ENCODE measurements at places on chromosomes 1 and 21. TPM values are rescaled to one million over a fixed set of nuclear protein-coding genes. Genes with fewer than 3 reads are reported as not detected.

IL22RA1 gene
- total RNA-seq: 40.0 TPM

CYP4A11 gene
- not detected for total RNA-seq

CFH gene
- total RNA-seq: 25.4 TPM

ADAM30 gene
- not detected for total RNA-seq

SELENBP1 gene
- total RNA-seq: 2,164 TPM

PCP4 gene
- 6.5 TPM for total RNA-seq

HS2ST1 gene
- 23.5 TPM for total RNA-seq

NHLH1 gene
- total RNA-seq: not detected

NID1 gene
- total RNA-seq: 24.6 TPM

NUF2 gene
- 1.3 TPM for total RNA-seq

TTC22 gene
- 88.7 TPM for total RNA-seq

NECTIN4 gene
- 3.0 TPM for total RNA-seq

S100A10 gene
- 1,322 TPM for total RNA-seq

CFHR3 gene
- not detected for total RNA-seq

MRPS15 gene
- total RNA-seq: 43.6 TPM

MSH4 gene
- 0.15 TPM for total RNA-seq

FLG2 gene
- not detected for total RNA-seq

BRINP3 gene
- 23.9 TPM for total RNA-seq

KRTAP10-8 gene
- total RNA-seq: not detected

ANGPTL7 gene
- total RNA-seq: 0.34 TPM

RCC1 gene
- 34.8 TPM for total RNA-seq

LCE1C gene
- not detected for total RNA-seq

C2CD2 gene
- total RNA-seq: 13.5 TPM

WNT3A gene
- not detected for total RNA-seq

TEX38 gene
- not detected for total RNA-seq

RNU1-1 gene
- 5,589 TPM for total RNA-seq

OR2L8 gene
- not detected for total RNA-seq

ERVH48-1 gene
- total RNA-seq: not detected

PTGFRN gene
- total RNA-seq: 98.6 TPM

LCE2A gene
- not detected for total RNA-seq

TCP10L gene
- not detected for total RNA-seq

LAX1 gene
- total RNA-seq: 0.98 TPM

DYNLT5 gene
- 0.24 TPM for total RNA-seq

C8B gene
- total RNA-seq: not detected
